ENCODE measurements at places on chromosomes 4 and X.
A peak's percentile ranks its signal among the peaks of the same experiment; 100 is the strongest.

- DNase-seq, result peak; percentile 8
Observed at GRCh38 chr4:20624793-20625374, 75.4 kb upstream of the PACRGL start.

DNA sequence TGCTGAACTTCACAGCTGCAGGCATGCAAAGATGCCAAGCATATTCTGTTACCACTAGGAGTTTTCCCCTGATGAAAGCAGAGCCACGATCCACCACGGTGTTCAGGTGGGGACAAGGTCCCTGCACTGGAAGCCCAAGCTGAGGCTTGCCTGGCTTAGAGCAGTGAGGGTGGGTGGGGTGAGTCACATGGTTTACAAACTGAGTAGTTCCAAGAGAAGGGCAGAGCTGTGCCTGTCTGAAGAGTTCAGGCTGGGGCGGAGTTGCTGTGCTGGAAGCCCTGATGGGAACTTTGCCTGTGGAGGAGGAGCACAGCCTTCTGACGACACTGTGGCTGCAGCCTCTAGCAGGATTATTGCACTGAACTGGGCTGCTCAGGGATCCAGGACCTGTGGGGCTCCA lies 45.5 kb downstream of the FAM9B start:
- DNase-seq, result peak; percentile 57

DNA sequence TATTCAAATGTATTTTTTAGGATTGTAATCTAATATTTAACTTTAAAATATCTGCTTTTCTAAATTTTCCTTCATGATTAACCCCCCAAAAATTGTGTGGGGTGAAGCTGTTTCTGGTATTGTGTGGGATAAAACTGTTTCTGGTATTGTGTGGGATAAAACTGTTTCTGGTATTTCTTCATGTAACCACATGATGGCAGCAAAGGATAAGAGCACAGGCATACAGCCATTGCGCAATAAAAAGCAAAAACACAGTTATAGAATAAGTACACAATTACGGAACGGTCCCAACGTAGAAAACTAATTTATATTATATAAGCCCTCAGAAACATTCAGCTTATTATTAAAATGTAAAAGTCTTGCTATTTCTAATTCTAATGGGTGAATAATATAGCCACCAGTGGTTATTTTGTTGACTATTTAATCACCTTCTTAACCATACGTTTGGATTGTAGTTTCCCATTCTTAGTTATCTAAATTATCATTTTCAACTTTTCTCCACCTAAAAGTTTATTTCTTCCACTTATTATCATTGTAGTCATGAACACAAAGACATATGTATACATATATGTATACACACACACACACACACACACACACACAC lies 333.9 kb upstream of the FSTL5 start:
- DNase-seq, result peak; percentile 42

DNA sequence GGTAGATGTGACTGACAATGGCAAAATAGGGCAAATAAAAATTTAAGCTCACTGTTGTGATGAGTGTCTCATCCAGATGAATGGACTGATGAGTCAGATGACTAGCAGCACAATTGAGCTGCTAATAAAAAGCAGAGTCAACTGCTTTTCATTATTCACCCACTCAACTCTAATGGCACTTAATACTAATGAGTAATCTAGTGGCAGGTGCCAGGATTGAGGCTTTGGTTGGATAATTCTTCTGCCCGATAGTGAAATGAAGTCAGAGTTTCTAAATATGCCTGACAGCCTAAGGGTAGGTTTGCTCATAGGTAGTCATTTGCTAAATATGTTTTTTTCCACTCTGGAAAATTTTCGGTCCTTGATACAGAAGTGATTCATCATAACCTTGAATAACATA lies 10.4 kb downstream of the OGT start:
- peak; percentile 83 for DNase-seq

DNA sequence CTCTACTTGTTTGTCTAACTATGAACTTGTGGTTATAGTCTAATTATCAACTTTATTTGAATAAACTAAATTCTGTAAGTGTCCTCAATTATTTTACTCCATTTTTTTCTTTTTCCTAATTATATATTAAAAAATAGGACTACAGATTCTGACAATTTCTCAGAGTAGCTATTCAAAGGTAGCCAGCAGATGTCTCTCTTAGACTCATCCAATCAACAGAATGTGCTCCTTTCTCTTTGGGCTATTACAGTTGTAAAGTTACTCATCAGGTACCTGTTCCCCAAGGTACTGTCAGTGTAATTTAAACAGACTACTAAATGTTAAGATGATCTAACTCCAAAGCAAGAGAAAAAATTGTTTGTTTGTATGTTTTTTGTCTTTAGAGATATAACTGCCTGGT lies 248.6 kb downstream of the PCDH18 start:
- DNase-seq, result peak; percentile 39

DNA sequence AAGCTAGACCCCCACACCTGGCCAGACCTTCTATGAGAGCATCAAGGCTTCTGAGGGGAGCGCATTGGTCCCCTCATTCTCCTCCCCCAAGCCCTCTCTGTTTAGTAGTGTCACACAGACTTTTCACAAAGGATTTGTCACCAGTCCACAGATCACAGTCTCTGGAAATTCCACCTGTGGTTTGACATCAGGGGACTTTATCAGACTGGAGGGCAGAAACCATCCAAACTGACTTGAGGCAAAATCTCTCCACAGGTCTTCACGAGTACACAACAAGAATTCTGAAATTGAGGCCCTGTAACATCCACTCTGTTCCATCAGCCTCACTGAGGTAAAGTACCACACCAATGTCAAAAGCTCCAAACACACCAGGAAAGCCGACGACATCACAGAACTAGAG lies 112.5 kb downstream of the SH3KBP1 start:
- no peak for DNase-seq

DNA sequence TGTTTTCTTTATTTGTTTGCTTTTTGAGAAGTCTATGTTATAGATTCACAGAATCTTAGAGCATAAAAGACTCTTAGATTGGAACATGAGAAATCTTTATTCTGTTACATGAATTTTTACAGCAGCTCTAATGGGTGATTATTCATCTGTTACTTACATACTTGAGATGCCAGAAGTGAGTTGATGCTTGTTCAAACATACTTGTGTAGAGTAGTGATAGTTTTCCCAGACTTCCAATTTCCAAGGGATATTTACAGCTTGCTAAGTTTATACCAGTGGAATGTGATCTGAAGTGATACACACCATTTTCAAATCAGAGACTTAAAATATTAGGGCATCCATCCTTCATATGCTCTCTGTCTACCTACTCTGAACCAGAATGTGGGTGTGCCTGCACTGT lies 252.9 kb upstream of the SMIM31 start:
- no peak for DNase-seq

DNA sequence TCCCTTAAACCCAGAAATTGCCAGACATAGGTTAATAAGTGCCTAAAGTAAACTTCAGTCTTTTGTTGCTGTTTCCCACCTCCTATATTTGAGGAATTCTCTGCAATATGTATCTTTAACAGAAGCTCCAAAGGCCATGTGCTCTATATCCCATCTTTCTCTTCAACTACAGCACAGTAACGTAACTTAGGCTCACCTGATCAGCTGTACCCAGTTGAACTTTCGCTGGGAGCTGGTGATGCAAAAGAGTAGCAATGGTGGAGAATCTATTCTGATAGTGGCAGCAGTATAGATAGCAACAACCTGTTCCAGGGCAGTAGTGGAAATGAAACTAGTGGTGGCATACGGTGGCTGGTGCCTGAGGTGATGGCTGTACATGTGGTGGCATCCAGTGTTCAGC lies 33.2 kb upstream of the YTHDC1 start:
- no peak for DNase-seq

DNA sequence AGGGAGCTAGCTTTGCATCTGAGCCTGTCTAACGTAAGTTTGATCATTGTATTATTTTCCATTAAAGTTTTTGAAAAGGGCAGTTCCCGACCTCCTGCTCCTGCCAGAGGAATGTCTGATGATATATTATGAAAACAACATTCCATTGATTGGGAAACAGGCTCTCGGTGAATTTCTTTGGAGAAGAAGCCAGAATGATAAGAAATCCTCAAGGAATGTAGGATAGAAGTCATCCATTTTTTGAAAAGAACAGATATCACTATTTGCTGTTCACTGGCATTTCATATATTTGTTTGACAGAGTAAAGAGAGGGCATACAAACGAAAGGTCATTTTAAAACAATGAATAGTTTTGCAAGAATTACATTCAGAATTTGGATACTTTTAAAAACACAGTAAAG lies 781.0 kb upstream of the HTR2C start:
- DNase-seq, result no peak

DNA sequence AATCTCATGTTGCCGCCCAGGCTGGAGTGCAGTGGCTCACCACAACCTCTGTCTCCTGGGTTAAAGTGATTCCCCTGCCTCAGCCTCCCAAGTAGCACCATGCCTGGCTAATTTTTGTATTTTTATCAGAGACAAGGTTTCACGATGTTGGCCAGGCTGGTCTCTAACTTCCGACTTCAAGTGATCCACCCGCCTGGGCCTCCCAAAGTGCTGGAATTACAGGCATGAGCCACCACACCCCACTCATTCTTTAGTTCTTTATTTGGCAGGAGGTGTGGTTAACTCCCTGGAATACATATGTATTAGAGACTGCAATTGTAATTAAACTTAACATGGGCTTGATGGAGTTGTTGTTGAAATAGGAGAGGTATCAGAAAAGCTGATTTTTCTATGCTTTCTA lies 1396.9 kb upstream of the IGFBP7 start:
- DNase-seq, result no peak

DNA sequence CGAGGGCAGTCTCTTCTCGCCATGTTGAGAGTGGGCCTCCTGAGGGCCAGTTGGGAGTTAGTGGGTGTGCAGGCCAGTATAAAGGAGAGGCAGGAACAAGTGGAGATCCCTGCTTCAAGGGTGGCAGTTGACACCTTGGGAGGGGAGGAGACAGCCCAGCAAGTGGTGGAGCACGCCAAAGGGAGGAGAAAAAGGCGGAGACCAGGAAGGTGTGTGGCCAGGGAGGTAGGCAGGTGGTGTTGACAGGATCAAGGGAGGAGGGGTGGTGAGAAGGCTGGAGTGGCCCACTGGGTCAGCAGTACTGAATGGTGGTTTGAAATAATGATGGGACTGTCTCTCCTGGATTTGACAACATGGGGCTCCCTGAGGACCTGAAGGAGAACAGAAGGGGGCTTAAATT lies 32.6 kb downstream of the ZNF185 start:
- DNase-seq, result no peak

DNA sequence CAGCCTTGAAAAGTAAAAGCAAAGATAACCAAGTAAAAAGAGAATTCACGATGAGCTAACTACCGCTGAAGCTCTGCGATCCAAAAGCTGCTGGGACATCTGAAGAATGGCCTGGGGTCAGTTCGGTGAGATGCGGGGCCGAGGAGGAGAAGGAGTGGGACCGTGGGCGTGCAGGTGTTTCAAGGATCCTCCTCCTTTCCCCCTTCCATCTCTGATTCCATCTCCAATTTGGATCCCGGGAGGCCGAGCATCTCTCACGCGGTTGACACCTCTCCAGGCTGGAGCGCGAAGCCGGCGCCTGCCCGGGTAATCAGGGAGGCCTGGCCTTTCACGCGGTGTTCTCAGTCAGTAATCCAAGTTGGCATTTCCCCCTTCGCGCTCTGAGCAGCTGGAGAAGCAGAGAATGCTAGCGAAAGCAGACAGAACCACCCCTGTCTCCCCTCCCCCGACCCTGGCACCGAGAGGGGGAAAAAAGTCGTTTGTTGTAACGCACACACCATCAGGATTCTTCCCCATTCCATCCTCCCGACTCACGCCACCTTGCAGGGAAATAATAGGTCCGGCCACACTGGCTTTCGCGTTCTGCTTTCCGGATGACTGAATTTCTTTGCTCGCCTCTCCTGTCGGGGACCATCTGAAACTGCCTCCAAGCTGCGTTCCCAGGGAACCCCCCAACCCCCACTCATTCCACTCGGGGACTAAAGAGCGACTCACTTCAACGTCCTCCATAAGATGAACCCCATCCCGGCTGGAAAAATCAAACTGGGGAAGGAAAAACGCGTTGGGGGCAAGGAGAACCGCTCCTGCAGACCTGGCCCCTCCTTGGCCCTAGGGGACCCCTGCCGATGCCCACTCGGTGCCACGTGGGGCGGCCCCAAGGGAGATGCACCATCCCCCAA lies 6.5 kb downstream of the NEUROG2 start:
- DNase-seq, result peak; percentile 20

- DNase-seq, result no peak
Observed at GRCh38 chr4:124555959-124556358, 156.6 kb downstream of the ANKRD50 start.

GRCh38 chr4:41718907-41719306 lies 29.6 kb downstream of the PHOX2B start:
- DNase-seq, result peak; percentile 81
